Mesendoderm (in vitro differentiated cells): ENCODE measurements at places on chromosomes 6 and 20.

GRCh38 chr20:45254383-45255262, at the start of gene SLPI:
Gene SLPI (minus strand): TSS chr20:45254564. CDS start chr20:45254543, 21 bp downstream.
- DNase-seq, result peak; percentile 15

DNA sequence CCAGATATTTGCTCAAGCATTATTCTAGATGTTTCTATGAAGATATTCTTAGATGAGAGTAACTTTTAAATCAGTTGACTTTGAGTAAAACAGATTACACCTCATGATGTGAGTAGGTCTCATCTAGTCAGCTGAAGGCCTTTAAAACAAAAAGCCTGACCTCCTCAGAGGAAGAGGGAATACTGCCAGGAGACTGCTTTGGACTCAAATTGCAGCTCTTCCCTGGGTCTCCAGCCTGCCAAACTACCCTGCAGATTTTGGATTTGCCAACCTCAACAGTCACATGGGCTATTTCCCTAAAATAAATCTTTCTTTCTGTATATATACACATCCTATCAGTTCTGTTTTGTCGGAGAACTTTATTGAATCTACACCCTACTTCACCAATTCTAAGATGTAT, 182.5 kb upstream of the TENT5A start:
- DNase-seq, result no peak

DNA sequence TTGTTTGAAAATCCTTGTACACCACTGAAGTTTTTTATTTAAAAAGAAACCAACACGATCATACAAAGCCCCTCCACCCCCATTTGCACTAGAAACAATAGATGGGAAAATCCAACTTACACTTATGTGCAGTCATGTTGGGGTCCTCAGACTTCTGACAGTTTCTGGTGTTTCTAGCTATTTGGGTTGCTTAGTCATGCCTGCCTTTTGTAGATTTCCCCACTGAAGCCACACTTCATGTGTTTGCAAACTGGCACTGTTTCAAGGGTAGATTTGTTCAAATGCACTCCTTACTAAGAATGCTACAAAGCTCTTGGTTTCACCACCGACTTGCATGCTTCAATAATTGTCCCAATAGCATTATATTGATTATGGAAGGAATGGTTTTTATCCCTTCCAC, 1.5 kb downstream of the SH3BGRL2 start:
- no peak for DNase-seq

- DNase-seq, result peak; percentile 70
Observed at GRCh38 chr6:3347247-3347646, 88.5 kb downstream of the PSMG4 start.

DNA sequence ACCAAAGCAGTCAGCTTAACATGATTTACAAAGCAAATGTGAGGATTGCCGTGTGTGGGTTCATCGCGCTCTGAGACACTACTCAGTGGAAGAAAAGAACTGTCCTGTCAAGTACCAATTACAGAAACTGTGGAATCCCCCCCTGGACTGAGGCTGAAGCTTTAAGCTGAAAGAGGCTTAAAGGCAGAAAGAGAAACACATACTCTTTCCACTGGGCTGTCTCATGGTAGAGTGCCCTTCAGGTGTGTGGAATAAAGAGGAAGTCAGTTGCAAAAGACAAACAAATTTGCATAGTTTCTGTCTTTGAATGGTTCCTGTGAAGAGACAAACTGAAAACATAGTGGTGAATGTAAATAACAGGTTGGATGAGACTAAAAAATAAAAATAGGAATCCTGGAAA, 560.4 kb upstream of the SYNCRIP start:
- no peak for DNase-seq

DNA sequence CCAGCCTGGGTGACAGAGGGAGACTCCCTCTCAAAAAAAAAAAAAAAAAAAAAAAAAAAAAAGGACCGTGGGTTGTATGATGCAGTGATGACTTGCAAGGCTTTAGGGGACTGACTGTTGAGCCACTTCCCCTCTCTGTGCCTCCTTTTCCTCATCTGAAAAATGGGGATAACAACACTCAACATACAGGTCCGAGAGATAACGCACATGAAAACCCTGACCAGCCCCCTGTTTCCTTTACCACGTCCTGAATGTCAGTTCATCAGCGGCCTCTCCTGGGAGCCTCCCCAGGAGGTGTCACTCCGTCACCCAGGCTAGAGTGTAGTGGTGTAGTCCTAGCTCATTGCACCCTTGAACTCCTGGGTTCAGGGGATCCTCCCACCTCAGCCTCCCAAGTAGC, 3.9 kb downstream of the SLA2 start:
- no peak for DNase-seq

DNA sequence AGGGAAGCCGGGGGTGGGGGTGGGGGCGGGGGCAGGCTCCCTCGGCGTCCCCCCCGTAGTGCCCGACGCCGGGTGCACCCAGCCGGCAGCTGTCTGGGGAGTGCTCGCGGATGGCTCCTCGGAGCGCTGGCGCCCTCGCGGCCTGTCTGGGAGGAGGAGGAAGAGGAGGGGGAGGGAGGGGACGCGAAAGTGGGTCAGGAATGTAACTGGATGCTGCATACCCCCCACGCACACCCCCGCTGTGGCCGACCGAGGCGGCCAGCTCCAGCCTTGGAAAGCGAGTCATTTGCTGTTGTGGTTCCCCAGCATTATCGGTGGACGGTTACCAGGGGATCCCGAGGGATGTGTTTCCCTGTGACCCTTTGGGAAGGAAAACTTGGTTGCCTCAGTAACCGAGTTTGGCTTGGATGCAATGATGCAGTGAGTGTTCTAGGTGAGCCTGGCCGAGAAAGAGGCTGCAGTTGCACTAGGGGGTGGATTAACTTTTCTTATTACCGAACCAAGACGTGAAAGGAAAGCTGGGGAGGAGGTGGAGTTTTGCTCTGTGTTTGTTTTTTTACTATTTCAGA, 55.2 kb upstream of the RREB1 start:
- DNase-seq, result peak; percentile 69

- peak; percentile 80 for DNase-seq
Observed at GRCh38 chr6:9482030-9482738, 932.7 kb downstream of the TFAP2A start.

- DNase-seq, result no peak
Observed at GRCh38 chr20:47262365-47263013, 94.0 kb downstream of the ZMYND8 start.

- DNase-seq, result no peak
Observed at GRCh38 chr6:163026893-163027292, 299.1 kb downstream of the PACRG start.

DNA sequence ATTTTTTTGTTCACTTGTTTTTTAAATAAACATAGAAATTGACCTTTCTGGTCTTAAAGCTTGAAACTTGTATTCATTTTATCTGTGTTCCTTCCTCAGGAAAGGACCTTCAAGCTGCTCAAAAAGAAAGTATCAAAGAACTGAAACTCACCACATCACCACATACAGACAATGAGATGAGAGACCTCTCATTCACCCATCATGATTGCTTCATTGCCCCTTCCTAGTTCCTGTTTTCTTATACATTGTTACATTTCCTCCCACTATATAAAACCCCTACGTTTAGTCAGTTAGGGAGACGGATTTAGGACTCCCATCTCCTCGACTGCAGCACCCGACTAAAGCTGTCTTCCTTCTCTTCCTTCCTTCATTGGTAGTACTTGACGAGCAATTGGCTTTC, 180.5 kb upstream of the OPRM1 start:
- no peak for DNase-seq

DNA sequence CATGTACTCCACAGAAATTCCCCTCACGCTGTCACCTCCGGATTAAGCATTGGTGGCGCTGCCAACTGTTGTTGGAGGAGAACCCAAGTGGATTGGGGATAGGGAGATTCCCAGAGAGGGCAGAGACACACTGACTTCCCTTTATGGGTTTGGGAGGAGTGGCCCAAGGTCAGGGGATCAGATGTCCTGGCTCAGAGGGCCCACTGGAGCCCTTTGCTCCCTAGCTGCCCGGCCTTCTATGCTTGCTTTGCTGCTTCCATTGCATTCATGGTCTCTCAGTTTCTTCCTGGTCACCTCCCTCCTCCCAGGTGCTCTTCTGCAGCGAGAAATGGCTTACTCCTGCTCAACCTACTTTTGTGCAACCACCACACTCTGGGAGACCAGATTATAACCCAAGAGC, 14.3 kb downstream of the CUL9 start:
- no peak for DNase-seq

GRCh38 chr20:41232973-41233926, 84.3 kb downstream of the ZHX3 start:
- peak; percentile 34 for DNase-seq

DNA sequence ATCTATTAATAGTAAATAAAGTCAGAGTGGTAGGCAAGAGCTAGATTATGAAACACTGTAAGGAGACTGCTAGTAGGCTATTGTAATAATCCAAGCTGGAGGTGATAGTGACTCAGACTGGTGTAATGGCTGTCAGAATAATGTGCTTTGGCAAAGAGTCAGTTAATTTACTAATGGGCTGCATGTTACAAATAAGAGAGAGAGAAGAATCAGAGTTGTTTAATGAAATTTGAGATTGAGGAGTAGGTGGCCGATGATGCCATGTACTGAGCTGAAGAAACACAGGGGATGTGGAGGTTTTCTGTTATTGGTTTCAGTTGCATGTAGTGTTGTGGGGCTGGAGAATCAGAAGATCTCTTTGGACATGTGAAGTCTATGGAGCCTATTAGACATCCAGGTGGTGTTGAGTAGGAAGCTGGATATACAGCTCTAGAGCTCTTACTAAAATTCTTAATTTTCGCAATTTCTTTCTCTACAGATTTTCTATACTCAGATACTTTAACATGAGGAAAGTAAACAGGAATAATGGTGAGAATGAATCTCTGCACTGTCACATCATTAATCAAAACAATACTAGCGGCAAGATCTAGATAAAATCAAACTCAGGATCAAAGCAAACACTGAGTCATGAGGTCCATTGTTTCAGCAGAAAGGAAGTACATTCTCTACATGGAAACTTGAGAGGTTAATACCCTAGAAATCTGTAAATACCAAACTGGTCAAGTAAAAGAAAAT, 167.7 kb downstream of the SIM1 start:
- peak; percentile 79 for DNase-seq
